GF-D8 (cell line): ENCODE measurements at places on chromosomes 3 and 15.

DNA sequence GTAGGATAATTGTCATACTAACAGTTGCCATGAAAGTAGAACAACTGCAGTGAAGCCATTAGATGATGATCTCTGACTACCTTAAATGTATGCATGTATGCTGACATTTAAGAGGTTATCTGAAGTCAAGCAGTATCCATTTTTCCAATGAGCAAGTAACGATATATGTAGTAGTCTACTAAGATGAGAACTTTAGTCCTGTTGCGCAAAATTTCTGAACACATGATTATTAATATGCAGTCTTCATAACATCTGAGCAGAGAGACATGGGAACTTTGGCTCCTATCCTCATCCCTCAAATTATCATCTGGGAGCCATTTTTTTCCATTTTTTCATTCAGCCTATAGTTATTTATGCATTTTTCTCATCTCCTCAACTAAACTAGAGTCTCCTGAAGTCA, 79.2 kb downstream of the MME start:
- no peak for DNase-seq

GRCh38 chr15:75661100-75661755, 13.5 kb downstream of the SNX33 start:
- DNase-seq = no peak

GRCh38 chr3:55426486-55426885, 60.6 kb downstream of the WNT5A start:
- DNase-seq = no peak

- no peak for DNase-seq
Measured at GRCh38 chr15:60423537-60423936, 25.8 kb upstream of the ANXA2 start.

GRCh38 chr15:95799286-95800200, 531.0 kb upstream of the NR2F2 start:
- no peak for DNase-seq

DNA sequence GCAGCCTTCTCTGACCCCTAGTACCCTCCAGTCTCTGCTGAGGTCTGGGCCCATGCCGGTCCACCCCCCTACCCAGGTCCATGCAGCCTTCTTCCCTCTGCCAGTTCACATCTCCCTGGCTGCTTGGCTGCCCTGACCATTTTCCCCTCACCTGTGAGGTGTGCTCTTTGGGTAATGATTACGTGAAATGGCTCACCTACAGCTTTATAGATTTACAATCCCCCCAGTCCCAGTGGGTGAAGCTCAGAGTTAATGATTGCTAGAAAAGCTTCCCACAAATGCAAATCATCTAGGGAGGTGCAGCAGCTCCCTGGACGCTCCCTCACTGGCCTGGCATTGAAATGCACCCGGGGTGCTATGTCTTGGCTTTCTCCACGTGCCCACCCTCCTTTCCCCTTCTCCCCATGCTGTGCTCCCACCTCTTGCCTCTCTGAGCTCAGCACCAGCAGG, 18.7 kb downstream of the PAQR5 start:
- no peak for DNase-seq

DNA sequence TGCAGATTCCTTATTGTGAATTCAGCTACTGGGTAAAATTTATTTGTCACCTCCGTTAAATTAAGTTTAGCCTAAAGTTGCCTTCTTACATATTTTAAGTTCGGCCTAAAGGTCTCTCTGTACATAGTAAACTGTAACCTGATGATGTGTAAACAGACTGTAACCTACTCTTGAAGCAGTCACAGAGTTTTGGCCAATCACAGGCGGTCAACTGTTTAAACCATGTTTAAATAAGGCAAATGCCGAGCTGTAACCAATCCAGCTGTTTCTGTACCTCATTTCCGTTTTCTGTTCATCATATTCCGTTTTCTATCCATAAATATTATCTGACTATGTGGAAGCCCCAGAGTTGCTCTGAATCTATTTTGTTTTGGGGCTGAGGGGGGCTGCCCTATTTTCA, 2.4 kb upstream of the ADAMTSL3 start:
- no peak for DNase-seq

- DNase-seq = no peak
Measured at GRCh38 chr3:35789042-35789831, 149.9 kb downstream of the ARPP21 start.

- no peak for DNase-seq
Measured at GRCh38 chr3:87468235-87468634, 191.9 kb upstream of the POU1F1 start.

GRCh38 chr15:100902436-100903167, 16.6 kb upstream of the LRRK1 start:
- peak; percentile 34 for DNase-seq

- no peak for DNase-seq
Measured at GRCh38 chr3:42659451-42660130, 6.1 kb downstream of the ZBTB47 start.

DNA sequence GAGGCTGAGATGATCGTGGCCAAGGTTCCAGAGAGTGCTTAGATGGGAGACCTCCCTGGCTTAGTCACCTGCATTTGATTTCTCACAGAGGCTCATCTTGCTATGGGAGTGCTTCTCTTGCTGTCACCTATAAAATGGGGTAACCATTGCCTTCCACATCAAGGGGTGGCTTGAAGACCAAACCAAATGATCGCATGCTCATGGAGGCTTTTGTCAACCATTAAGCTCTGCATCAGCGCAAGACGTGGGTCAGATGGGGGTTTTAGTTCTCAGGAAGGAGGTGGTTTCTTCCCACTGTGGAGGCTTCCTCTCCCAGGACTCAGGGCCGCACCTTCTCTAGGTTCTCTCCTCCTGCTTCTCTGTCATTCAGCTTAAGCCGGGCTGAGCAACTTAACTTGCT, 27.4 kb upstream of the NOX5 start:
- no peak for DNase-seq

DNA sequence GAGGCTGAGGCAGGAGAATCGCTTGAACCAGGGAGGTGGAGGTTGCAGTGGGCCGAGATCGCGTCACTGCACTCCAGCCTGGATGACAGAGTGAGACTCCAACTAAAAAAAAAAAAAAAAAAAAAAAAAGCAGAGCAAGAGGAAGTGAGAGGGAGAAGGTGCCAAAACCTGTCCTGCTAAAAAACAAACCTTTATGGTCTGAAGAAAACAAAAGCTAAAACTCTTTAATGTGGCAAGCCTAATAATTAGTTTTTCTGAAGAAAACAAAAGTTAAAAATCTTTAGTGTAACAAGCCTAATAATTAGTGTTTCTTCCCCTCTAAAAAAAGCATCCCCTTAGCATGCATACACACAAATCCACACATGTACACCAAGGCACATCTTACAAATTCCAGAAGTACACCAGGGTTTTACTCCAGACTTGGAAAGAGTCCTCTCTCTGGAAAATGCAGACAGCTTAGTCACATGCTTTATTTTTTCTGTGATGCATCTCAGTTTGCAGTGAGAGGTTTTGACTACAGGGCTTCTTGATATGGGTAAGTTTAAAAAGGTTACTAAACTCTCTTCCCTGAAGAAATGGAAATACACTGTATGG, 65.9 kb downstream of the HACD2 start:
- no peak for DNase-seq

DNA sequence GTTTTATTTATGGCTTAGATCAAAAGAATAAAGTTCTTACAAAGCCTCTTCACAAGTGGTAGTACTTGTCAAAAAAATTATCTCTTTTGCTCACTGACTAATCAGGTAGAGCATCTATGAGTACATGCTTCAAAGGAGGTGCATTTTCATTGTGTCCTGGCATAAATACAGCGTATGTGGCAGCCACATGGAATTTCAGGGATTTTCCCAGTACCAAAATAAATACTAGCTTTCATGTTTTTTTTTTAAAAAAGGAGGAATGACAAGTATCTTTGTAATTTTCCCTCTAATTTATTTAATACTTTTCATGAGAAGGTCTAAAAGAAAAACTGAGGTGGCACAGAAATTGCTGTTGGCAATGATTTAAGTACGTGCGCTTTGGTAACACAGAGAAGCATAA, 597.8 kb upstream of the ALCAM start:
- no peak for DNase-seq

GRCh38 chr15:73879426-73879825, 6.1 kb downstream of the TBC1D21 start:
- no peak for DNase-seq

GRCh38 chr3:180252683-180253082, 215.9 kb upstream of the PEX5L start:
- DNase-seq = no peak
